ENCODE measurements at places on chromosomes 11 and 22. TPM values are rescaled to one million over a fixed set of nuclear protein-coding genes. Genes with fewer than 3 reads are reported as not detected.

MS4A7 gene
- polyA plus RNA-seq: 8.9 TPM

ZFTA gene
- 12.0 TPM for polyA plus RNA-seq

CWF19L2 gene
- polyA plus RNA-seq: 3.7 TPM

KRTAP5-8 gene
- polyA plus RNA-seq: not detected

DDI1 gene
- 49.4 TPM for polyA plus RNA-seq

WBP2NL gene
- 91.5 TPM for polyA plus RNA-seq

OR56A1 gene
- not detected for polyA plus RNA-seq

MUC5B gene
- polyA plus RNA-seq: 0.45 TPM

STARD10 gene
- 379 TPM for polyA plus RNA-seq

TP53AIP1 gene
- 1.1 TPM for polyA plus RNA-seq

MAJIN gene
- 36.4 TPM for polyA plus RNA-seq

SEC14L6 gene
- polyA plus RNA-seq: 12.3 TPM

RFPL1 gene
- 1.4 TPM for polyA plus RNA-seq

SPA17 gene
- polyA plus RNA-seq: 405 TPM

- no peaks in the 10 kb centered on the region for H3K27me3 ChIP-seq
- peaks cover 7% of the 10 kb centered on the region for H3K4me1 ChIP-seq
- H3K4me3 ChIP-seq: no peak overlapping the region
- DNase-seq: no peak
- H3K36me3 ChIP-seq: no peaks in the 10 kb centered on the region
- H3K27ac ChIP-seq: no peak overlapping the region
Measured at GRCh38 chr11:94968334-94968958, 4.9 kb downstream of the CWC15 start.

DNA sequence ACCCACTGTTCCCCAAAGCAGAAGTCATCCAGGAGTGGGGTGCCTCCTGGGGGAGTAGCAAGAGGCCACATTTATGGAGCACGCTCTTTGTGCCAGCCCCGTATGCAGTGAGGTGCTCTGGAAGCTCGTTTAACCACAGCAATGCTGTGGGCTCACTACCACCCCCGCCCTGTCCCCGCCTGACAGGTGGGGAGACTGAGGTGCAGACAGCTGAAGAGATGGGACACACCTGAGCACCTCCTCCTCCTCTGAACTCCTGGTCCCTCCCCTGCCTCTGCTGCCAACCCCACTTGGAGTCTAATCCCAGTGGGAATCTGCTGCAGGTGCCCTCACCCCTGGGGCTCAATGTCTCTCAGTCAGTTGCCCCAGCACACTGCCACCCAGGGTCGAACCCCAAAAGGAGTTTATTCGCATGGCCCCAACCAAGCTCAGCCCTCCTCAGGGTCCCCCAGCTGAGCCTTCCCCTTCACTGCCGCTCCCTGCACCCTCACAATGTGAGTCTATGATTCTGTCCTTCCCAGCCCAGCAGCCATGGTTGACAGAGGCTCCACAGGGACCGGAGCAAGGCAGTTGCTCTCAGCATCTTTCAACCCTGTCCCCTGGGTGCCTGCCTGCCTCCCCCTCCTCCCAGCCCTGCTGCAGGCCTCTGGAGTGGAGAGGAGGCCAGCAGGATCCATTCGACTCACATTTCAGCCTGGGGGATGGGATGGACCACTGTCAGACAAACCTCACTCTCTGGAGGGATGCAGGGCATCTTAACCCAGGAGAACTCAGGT lies 13.3 kb upstream of the BCR start:
- H3K27me3 ChIP-seq: no peaks in the 10 kb centered on the region
- DNase-seq: no peak
- no peaks in the 10 kb centered on the region for H3K36me3 ChIP-seq
- H3K4me3 ChIP-seq: no peak overlapping the region
- peaks cover 7% of the 10 kb centered on the region for H3K4me1 ChIP-seq

- no peaks in the 10 kb centered on the region for H3K27me3 ChIP-seq
- no peak overlapping the region for H3K4me3 ChIP-seq
- no peaks in the 10 kb centered on the region for H3K36me3 ChIP-seq
- H3K27ac ChIP-seq: no peak overlapping the region
Measured at GRCh38 chr11:121141066-121141465, 40.0 kb downstream of the TECTA start.

- H3K27ac ChIP-seq: no peak overlapping the region
- H3K27me3 ChIP-seq: no peaks in the 10 kb centered on the region
- no peak overlapping the region for H3K4me3 ChIP-seq
- H3K4me1 ChIP-seq: no peaks in the 10 kb centered on the region
Measured at GRCh38 chr11:10914050-10914449, 56.2 kb upstream of the ZBED5 start.

DNA sequence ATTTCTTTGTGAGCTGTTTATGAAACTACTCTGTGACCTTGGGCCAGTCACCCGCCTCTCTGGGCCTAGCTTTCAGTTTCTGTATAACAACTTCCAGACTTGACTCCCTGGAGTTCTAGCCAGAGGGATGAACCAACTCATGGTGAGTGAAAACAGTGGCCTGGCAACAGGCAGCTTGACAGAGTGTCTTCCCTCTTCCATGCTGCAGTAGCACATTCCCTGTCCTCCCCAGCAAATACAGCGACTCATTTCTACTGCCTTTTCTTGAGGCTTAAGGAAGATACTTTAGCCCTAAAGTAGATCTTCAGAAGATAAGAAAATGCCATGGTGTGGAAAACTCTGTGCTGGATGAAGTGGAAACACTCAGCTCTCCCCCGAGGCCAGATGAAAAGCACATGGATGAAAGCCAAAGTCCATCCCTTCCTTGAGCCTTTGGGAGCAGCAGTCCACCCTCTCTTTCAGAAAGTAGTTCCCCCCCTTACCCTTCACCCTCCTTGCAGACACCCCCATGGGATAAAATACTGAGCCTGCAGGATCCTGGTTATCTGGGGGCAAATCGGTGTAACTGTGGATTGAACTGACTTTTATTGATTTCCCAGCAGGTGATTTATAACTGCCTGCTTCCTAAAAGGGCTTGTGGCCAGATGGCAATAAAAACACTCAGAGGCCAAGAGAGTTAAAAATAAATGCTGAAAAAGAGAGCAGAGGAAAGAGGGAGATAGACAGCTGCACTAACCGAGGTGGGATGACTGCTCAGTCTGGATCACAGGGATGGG lies 24.1 kb downstream of the IRAG1 start:
- DNase-seq: peak; percentile 52
- no peaks in the 10 kb centered on the region for H3K27me3 ChIP-seq
- no peaks in the 10 kb centered on the region for H3K36me3 ChIP-seq
- no peak overlapping the region for H3K4me3 ChIP-seq

GRCh38 chr11:95924414-95924760 lies 480 bp upstream of the MTMR2 start:
- no peaks in the 10 kb centered on the region for H3K27me3 ChIP-seq
- peak overlapping the region; percentile 87 for H3K4me3 ChIP-seq
- peaks cover 12% of the 10 kb centered on the region for H3K4me1 ChIP-seq

- no peak overlapping the region for H3K4me3 ChIP-seq
- H3K36me3 ChIP-seq: no peaks in the 10 kb centered on the region
- peak; percentile 70 for DNase-seq
- no peaks in the 10 kb centered on the region for H3K27me3 ChIP-seq
- H3K4me1 ChIP-seq: no peaks in the 10 kb centered on the region
- H3K27ac ChIP-seq: no peak overlapping the region
Measured at GRCh38 chr11:19938169-19938856, 222.0 kb downstream of the DBX1 start.

GRCh38 chr11:21465920-21466319 lies 727.0 kb upstream of the ANO5 start:
- H3K27me3 ChIP-seq: no peaks in the 10 kb centered on the region
- no peaks in the 10 kb centered on the region for H3K36me3 ChIP-seq
- no peak overlapping the region for H3K4me3 ChIP-seq
- H3K4me1 ChIP-seq: no peaks in the 10 kb centered on the region

- H3K4me3 ChIP-seq: no peak overlapping the region
- no peak for DNase-seq
- H3K27ac ChIP-seq: no peak overlapping the region
- no peaks in the 10 kb centered on the region for H3K36me3 ChIP-seq
- no peaks in the 10 kb centered on the region for H3K27me3 ChIP-seq
- no peaks in the 10 kb centered on the region for H3K4me1 ChIP-seq
Measured at GRCh38 chr11:127789927-127790326, 789.4 kb upstream of the KIRREL3 start.

- H3K27ac ChIP-seq: no peak overlapping the region
- no peaks in the 10 kb centered on the region for H3K27me3 ChIP-seq
- DNase-seq: no peak
Measured at GRCh38 chr22:35660291-35661127, 12.3 kb downstream of the APOL6 start.

DNA sequence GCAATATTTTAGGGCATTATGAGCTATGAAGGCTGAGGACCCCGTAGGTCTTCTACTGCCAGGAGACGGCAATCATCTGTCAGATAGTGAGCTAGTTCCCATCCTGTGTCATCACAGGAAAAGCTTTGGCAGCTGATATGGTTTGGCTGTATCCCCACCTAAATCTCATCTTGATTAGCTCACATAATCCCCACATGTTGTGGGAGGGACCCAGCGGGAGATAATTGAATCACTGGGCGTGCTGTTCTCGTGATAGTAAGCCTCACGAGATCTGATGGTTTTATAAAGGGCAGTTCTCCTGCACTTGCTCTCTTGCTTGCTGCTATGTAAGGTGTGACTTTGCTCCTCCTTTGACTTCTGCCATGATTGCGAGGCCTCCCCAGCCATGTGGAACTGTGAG lies 18.1 kb downstream of the CSRP3 start:
- H3K36me3 ChIP-seq: no peaks in the 10 kb centered on the region
- H3K27ac ChIP-seq: no peak overlapping the region
- no peak overlapping the region for H3K4me3 ChIP-seq
- no peaks in the 10 kb centered on the region for H3K27me3 ChIP-seq
- DNase-seq: no peak

- H3K36me3 ChIP-seq: no peaks in the 10 kb centered on the region
- no peak for DNase-seq
- no peak overlapping the region for H3K27ac ChIP-seq
- H3K4me3 ChIP-seq: no peak overlapping the region
- H3K27me3 ChIP-seq: no peaks in the 10 kb centered on the region
- no peaks in the 10 kb centered on the region for H3K4me1 ChIP-seq
Measured at GRCh38 chr22:49091917-49092545, 735.6 kb downstream of the BRD1 start.

- H3K27ac ChIP-seq: no peak overlapping the region
- no peak overlapping the region for H3K4me3 ChIP-seq
- peaks cover 6% of the 10 kb centered on the region for H3K4me1 ChIP-seq
- H3K36me3 ChIP-seq: no peaks in the 10 kb centered on the region
Measured at GRCh38 chr11:86396396-86396795, 21.7 kb downstream of the CCDC81 start.

GRCh38 chr11:124602193-124602592 lies 9.0 kb upstream of the PANX3 start:
- H3K4me3 ChIP-seq: no peak overlapping the region
- no peaks in the 10 kb centered on the region for H3K27me3 ChIP-seq
- no peaks in the 10 kb centered on the region for H3K36me3 ChIP-seq

DNA sequence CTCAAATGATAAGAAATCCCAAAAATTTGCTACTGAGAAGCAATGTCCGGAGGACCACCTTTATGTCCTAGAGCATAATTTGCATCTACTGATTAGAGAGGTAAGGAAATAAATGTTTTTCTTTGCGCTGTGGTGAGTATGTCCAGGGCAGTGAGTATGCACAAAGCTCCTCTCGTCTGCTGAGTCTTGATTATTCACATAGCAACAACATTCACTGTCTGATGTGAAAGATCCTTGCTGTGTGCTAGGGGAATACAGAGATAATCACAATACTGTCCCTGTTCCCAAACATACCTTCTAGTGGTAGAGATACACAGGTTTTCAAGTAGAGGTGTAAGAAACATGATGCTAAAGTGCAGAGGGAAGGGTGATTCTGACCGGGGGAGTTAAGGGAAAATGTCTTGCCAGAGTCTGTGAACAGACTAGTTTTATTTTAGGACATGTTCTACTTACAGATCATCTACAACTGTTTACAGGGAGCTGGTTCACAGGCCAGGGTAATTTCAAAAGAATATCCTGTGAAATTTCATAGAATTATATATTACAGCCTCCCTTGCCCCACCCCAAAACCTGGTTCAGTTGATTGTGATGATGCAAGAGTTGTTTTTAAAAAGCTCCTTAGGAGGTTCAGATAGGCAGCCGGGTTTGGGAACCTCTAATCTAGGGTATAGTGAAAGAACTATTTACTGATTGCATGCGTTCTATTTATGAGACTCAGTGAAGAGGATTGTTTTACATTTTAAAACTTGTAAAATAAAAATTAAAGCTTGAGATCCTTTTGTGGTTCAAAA lies 12.6 kb downstream of the MED17 start:
- no peak overlapping the region for H3K27ac ChIP-seq
- H3K36me3 ChIP-seq: no peaks in the 10 kb centered on the region
- H3K27me3 ChIP-seq: no peaks in the 10 kb centered on the region
- no peak overlapping the region for H3K4me3 ChIP-seq

- H3K4me1 ChIP-seq: no peaks in the 10 kb centered on the region
- DNase-seq: no peak
- no peaks in the 10 kb centered on the region for H3K27me3 ChIP-seq
- H3K36me3 ChIP-seq: no peaks in the 10 kb centered on the region
- no peak overlapping the region for H3K4me3 ChIP-seq
Measured at GRCh38 chr11:69697469-69697843, 6.4 kb downstream of the FGF19 start.

DNA sequence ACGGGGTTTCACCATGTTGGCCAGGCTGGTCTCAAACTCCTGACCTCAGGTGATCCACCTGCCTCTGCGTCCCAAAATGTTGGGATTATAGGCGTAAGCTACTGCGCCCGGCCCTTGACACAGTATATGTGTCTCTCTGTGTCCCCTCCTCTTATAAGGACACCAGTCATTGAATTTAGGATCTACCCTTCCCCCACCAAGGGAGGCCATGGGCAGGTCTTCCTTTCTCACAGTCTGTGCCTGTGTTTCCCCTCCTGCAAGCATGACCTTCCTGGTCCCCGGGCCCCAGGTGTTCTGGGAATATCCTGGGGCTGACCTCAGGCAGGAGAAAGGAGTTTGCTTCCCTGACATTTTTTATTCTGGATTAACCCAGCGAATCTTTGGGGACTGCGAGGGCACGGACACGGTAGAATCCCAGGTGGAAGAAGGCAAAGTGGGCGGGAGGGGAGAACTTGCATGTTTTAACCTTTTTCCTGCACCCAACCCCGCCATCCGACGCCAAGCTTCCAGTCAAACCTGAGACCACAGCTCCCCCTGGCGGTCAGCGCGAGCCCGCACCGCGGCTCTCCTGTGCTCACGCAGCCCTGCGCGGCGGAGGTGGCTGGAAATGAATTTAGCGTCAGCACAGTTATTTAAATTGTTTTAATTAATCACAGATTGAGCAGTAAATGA lies 42.1 kb upstream of the ISX start:
- no peaks in the 10 kb centered on the region for H3K36me3 ChIP-seq
- DNase-seq: peak; percentile 92
- no peak overlapping the region for H3K27ac ChIP-seq
- H3K27me3 ChIP-seq: no peaks in the 10 kb centered on the region
- H3K4me3 ChIP-seq: peak overlapping the region; percentile 13

GRCh38 chr11:116563028-116563711 lies 209.6 kb downstream of the BUD13 start:
- H3K27ac ChIP-seq: no peak overlapping the region
- no peak overlapping the region for H3K4me3 ChIP-seq
- no peaks in the 10 kb centered on the region for H3K4me1 ChIP-seq
- DNase-seq: peak; percentile 60
- H3K27me3 ChIP-seq: no peaks in the 10 kb centered on the region

GRCh38 chr11:17760102-17761029 lies 25.8 kb downstream of the KCNC1 start:
- H3K36me3 ChIP-seq: no peaks in the 10 kb centered on the region
- H3K27ac ChIP-seq: no peak overlapping the region
- H3K27me3 ChIP-seq: no peaks in the 10 kb centered on the region
- no peak overlapping the region for H3K4me3 ChIP-seq
- DNase-seq: peak; percentile 61
- H3K4me1 ChIP-seq: no peaks in the 10 kb centered on the region

GRCh38 chr11:92107331-92107730 lies 117.3 kb upstream of the FAT3 start:
- DNase-seq: no peak
- H3K4me3 ChIP-seq: no peak overlapping the region
- H3K27ac ChIP-seq: no peak overlapping the region
- H3K27me3 ChIP-seq: no peaks in the 10 kb centered on the region
- no peaks in the 10 kb centered on the region for H3K36me3 ChIP-seq
